ENCODE measurements at places on chromosomes 3 and 15.

DNA sequence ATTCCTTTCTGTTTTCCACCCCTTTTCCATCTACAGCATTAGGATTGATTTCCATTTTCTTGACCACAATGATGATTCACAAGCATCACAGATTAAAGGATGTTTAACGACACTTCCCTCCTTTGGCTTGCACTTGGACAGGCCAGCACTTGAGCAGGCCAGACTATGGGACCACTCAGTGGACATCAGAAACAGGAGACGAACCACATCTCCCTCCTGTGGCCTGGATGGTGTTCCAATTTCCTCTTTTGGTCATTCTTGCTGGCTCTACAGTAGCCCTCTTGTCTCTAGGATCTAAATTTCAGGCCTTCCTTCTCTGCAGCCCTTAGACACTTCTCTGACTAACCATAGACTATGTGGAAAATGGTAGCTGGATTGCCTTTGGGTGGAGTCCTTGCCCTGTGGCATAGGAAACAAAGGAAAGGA is 78.8 kb upstream of the BOC start:
- no peaks in the 10 kb centered on the region for H3K27me3 ChIP-seq
- no peaks in the 10 kb centered on the region for H3K4me1 ChIP-seq
- no peak overlapping the region for H3K4me3 ChIP-seq
- no peak overlapping the region for H3K27ac ChIP-seq
- no peak for ATAC-seq

- peaks cover 13% of the 10 kb centered on the region for H3K4me1 ChIP-seq
- no peak overlapping the region for H3K4me3 ChIP-seq
- H3K36me3 ChIP-seq: peaks cover 5% of the 10 kb centered on the region
- peak overlapping the region; percentile 65 for H3K27ac ChIP-seq
- ATAC-seq: no peak
These were observed 217.4 kb downstream of the TCF12 start for GRCh38 chr15:57135800-57136199.

- H3K4me1 ChIP-seq: no peaks in the 10 kb centered on the region
- H3K27ac ChIP-seq: no peak overlapping the region
- no peaks in the 10 kb centered on the region for H3K27me3 ChIP-seq
- no peak for ATAC-seq
- H3K36me3 ChIP-seq: no peaks in the 10 kb centered on the region
- H3K4me3 ChIP-seq: no peak overlapping the region
These were observed 675.4 kb upstream of the SGO1 start for GRCh38 chr3:20861454-20861853.

DNA sequence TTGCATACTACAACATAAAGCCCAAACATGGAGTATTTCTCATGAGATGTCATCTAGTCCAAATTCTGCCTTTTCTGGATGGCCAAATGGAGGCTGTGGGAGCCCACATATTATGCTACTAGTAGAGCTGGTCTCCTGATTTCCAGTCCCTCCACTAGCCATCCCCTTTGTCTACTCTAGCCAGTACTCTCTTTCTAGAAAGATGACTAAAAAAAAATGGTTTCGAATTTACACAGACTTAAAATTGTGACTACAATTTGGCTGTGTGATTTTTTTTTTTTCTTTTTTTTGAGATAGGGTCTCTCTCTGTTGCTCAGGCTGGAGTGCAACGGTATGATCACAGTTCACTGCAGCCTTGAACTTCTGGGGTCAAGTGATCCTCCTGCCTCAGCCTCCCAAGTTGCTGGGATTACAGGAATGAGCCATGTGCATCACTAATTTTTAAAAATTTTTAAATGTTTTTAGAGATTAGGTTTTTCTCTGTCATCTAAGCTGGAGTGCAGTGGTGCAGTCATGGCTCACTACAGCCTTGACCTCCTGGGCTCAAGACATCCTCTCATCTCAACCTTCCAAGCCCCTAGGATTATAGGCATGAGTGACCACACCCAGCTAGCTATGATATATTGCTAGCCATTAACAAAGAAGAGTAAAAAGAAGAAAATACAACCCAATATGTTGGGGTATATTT is 273.9 kb downstream of the ADAMTSL3 start:
- H3K27ac ChIP-seq: peak overlapping the region; percentile 53
- no peaks in the 10 kb centered on the region for H3K4me1 ChIP-seq
